SIG-M5 (cell line): ENCODE measurements at places on chromosomes 4 and X.

DNA sequence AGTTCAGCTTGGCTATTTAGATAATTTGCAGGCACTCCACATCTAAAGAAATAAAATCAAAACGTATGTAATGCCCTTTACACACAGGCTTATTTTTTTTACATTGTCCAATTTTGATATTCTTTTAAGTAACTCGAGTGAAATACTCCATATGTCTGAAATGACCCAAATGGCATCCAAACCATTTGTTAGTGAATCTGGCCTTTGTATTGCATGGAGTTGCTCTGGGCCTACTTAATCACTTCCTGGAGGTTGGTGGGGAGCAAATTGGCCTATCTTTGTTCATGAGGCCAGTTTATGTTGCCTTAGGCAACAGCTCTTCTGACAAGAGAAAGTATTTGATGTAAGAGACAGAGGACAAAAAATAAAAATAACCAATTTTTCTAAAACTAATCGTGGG, 47.6 kb upstream of the TMEM131L start:
- no peak for DNase-seq

- DNase-seq = no peak
These were observed 329.4 kb downstream of the NAF1 start for GRCh38 chr4:162837241-162837640.

GRCh38 chr4:133581996-133582619, 433.0 kb downstream of the PCDH10 start:
- no peak for DNase-seq

DNA sequence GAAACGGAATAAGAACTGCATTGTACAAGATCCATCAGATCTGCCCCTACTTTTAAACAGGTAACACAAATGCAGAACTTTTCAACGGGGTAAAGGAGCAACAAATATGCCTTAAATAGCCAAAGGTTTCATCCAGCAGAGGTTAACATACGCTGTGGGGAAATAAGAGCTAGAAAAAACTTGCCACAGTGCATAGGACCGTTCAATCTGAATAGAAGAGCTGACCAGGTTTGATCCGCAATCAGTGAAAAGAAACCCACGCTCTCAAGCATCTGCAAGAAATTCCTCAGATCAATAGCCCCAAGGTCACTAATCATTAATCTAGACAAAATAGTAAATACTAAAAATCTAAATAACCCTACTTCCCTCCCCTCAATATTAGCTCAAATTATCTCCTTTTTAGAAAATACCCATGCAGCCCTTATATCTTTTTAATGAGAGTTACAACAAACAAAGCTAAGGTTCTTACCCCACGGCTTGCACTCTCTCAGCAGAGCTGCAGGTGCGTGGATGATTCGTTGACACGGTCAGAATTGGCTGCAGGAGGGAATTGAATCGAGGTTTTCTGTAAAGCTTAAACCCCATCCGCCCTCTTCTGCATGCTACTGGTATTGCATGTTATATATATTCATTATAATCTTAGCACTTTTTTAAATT, at the start of gene TLR10:
Gene TLR10, minus strand, starts transcription at position 539 of the 657 bp plus-strand sequence. CDS start 7,400 bp downstream, outside the sequence.
- DNase-seq = no peak

GRCh38 chr4:95742872-95743271, 97.0 kb upstream of the PDHA2 start:
- no peak for DNase-seq

- DNase-seq = no peak
These were observed 5.4 kb downstream of the CTBP1 start for GRCh38 chr4:1243451-1244080.

- DNase-seq = no peak
These were observed 371.8 kb downstream of the FSTL5 start for GRCh38 chr4:161791796-161792556.

DNA sequence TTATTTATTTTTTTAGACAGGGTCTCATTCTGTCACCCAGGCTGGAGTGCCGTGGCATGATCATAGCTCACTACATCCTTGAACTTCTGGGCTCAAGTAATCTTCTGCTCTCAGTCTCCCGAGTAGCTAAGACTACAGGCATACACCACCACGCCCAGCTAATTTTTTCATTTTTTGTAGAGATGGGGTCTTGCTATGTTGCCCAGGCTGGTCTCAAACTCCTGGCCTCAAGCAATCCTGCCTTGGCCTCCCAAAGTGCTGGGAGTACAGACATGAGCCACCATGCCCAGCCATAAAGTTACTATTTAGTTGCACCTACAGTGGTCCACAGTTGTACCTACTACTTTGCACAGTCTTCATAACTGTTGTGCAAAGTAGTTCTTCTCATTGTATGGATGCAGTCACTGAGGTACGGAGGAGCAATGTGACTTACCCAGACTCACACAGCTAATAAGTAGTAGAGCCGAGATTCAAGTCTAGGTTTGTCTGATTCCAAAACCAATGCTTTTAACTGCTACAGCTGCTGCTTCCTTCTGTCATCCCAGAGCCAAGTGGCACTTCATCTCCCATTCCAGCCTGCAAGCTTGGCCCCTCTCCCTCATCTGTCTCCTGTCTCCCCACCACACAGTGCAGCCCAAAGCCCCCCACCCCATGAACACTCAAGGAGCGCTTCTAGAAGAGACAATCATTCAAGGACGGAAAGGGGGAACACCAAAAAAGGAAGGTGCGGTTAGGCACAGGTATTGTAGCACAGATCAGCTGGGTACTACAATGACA, 24.0 kb upstream of the IQSEC2 start:
- DNase-seq = no peak

DNA sequence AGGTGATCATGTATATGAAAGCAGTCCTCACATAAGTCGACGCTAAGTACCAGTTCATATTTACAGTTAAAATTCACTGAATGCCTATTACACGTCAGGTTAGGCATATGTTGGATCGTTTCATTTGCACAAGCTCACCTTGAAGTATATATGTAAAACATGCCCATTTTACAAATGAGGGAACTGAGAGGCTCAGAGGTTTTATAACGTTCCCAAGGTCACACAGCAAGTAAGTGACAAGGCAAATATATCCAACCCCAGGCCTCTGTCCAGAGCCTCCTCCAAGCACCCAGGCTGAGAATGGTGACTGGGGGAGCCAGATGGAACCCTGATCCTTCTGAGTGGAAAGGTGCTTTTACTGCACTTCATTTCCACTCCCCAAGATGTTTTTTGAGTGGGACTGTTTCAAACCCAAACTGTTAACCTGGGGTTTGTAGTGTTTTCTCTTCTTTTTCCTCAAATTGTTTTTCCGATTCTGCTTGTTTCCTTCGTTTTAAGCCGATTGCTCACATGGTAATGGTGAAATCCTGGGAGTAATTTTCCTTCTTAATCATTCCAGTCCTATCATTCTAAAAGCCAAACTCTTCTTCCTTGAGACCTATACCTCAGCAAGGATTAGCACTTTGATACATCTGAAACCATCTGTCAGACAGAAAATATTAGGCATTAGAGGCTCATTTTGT, 791 bp downstream of the SMIM20 start:
- DNase-seq = no peak

GRCh38 chr4:2443956-2444740, 24.8 kb upstream of the RNF4 start:
- no peak for DNase-seq

- no peak for DNase-seq
These were observed 559.6 kb downstream of the ARAP2 start for GRCh38 chr4:35684755-35685154.

DNA sequence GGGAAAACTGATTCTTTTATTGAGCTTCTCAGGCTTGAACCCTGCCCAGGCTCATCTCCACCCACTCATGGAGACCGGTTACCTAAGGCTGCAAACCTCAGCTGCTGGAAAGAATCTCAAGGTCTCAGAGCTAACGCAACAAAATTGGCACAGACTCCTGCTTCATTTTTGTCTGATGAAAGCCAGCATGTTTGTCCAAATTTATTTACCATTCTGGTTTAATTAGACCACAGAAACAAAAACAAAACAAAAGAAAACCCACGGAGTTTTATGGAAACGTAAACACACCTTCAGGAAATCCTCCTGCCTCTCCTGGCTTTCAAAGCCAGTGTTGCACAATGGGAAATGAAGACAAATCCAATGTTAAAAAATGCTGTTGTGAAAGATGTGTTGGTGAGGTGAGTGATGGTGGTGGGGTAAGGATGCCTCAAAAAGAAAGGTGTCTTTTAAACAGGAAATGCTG, 56.4 kb upstream of the PDLIM3 start:
- DNase-seq = no peak

GRCh38 chrX:109600237-109600651, 24.7 kb downstream of the KCNE5 start:
- no peak for DNase-seq

DNA sequence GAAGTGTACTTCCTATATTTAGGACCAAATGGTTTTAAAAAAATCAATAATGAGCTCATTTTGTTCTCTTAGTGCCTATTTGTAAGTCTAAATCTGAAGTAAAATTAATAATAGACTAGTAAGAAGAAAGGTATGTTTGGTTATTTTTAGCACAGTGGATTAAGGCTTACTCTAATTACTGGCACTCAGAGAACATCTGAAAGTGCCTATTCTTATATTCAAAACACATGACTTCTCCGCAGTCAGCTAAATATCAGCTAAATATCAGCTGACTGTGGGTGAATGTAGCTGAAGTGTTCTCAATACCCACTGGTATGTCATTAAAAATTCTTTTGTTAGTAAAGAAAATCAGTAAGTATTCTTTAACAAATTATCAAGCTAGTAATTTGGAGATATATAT, 6.0 kb downstream of the AP1S2 start:
- DNase-seq = no peak

DNA sequence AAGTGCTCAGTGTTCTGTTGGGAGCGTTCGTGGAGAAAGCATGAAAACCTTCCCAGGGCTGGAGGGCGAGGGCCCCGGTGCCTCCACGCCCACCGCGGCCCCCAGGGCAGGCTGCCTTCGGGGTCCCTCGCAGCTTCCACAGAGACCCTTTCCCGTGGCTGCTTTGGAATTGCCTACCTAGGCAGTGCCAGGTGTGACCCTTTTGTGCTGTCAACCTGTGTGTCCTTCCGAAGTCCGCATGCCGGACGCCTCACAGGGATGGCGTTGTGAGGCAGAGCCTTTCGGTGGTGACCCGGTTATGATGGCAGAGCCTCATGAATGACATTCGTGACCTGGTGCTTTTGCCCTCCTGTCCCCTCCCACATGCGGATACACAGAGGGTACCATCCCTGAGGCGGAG, 17.4 kb downstream of the TMEM175 start:
- DNase-seq = no peak

DNA sequence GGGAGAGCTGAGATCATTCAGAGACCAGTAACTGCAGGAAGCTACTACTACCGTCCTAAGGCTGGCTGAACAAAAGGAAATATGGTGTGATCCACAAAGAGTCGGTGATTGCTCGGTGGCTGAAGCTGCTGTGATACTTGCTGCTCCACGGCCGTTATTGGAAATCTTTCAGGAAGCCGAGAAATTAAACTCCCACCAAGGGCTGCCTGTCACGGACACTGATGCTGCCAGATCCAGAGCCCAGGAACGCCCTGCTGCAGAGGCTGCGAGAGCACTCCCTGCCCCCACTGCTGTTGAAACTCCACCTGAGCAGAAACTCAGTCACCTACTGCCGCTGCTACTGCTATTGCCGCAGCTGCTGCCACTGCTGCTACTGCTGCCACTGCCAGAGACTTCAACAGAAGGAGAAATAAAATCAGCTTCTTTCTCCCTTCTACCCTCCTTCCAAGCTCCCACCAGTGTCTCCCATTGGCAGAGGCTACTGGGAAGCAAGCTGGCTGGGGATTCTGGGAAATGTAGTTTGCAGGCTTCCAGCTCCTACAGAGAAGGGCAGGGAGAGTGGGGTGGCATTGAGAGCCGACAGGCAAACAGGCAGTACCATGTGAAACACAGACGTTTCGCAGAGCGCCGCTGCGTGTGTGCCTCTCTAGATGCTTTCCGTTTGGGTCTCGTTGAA, 126.0 kb upstream of the ENPP6 start:
- peak; percentile 8 for DNase-seq

GRCh38 chr4:158186815-158187214, 14.0 kb upstream of the GASK1B start:
- no peak for DNase-seq

- DNase-seq = no peak
These were observed 63.3 kb downstream of the PTPN13 start for GRCh38 chr4:86657382-86657781.

GRCh38 chrX:125295337-125295736, 24.3 kb upstream of the TEX13C start:
- no peak for DNase-seq

- DNase-seq = no peak
These were observed 51.9 kb upstream of the DCTD start for GRCh38 chr4:182968917-182969650.

- no peak for DNase-seq
These were observed 671 bp downstream of the SLC7A11 start for GRCh38 chr4:138241281-138242075.

- no peak for DNase-seq
These were observed 230.7 kb downstream of the DCLK2 start for GRCh38 chr4:150308824-150309472.

- no peak for DNase-seq
These were observed 132.1 kb upstream of the SLC4A4 start for GRCh38 chr4:71206763-71207162.

- no peak for DNase-seq
These were observed 139.2 kb upstream of the RBPJ start for GRCh38 chr4:26181616-26182015.

DNA sequence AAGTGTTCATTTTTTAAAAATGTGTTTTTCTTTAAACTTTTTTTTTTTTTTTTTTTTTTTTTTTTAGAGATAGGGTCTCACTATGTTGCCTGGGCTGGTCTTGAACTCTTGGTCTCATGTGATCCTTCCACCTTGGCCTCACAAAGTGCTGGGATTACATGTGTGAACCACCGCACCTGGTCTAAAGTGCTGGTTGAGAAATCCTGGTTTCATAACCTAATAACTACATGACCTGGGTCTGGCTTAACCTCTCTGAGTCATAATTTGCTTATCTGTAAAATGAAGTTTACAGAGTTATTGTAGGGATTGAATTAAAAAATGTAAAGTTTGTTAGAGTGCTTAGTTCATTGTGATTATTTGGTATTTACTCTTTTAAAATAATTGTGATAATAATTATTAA, 5.2 kb downstream of the HSD17B13 start:
- DNase-seq = no peak

DNA sequence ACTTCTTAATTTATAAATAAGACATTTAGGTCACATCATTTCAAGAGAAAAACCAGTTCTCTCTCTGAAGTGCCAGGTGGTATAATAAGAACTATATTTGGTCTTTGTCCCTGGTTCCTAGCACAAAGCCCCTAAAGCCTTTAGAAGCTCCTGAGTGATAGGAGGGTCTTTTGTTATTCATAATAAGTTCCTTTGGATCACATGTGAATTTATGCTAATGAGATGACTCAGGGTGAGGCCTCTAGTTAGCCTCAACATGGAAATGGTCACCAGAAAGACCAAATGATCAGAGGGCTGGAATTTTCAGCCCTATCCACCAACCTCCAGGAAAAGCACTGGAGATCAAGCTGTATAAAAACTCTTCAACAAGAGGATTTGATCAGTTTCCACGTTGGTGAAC, 68.1 kb upstream of the BLTP1 start:
- DNase-seq = no peak

GRCh38 chrX:4435905-4436304, 722.5 kb upstream of the PRKX start:
- DNase-seq = no peak
